ENCODE measurements at places on chromosomes 2 and 18.
A peak's percentile ranks its signal among the peaks of the same experiment; 100 is the strongest.

DNA sequence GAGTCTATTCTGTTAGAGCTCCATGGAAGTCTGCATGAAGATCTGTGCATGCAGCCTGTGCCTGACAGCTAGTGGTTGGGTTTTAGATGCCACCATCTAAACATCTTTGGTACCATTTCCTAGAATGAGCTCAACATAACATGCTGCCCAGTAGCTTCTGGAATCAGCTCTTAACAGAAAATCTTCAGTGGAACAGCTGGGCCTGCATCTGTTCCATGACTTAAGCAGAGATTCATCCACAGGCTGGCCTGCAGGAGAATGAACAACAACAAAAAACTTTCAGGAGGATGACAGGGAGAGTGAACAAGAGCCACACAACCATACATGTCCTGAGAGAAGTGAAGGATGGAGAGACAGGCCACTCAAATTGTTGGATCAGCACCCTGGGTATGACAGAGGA, 316.6 kb downstream of the RDH14 start:
- no peak for DNase-seq

DNA sequence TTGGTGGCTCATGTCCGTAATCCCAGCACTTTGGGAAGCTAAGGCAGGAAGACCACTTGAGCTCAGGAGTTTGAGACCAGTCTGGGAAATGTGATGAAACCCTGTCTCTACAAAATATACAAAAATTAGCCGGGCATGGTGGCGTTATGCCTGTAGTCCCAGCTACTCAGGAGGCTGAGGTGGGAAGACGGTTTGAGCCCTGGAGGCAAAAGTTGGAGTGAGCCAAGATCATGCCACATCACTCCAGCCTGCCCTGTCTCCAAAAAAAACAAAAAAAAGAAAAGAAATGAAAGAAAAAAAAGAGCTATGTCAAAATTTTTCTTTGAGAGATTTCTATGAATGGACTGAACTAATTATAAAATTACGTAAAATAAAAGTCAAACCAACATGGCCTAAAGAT, 34.7 kb downstream of the ROCK2 start:
- DNase-seq: no peak

DNA sequence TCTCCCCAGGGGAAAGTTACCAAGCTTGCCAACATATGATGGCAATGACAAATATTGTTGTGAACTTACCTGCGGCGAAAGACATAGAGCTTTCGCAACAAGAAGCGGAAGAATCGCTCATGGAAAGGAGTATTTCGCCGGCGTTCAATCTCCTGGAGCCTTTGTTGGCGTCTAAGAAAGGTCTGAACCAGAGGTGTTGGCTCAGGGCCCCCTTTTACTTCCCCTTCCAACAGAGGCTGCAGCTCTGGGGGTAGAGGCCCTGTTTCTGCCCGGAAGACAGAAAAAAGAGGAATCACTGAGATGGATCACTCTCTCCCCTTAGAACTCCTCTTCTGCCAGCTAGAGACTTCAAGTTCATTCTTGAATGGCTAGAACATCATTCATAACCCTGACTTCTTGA, 10.8 kb downstream of the GGCX start:
- no peak for DNase-seq

GRCh38 chr2:186422226-186422625, 63.8 kb upstream of the ZC3H15 start:
- peak; percentile 99 for DNase-seq

DNA sequence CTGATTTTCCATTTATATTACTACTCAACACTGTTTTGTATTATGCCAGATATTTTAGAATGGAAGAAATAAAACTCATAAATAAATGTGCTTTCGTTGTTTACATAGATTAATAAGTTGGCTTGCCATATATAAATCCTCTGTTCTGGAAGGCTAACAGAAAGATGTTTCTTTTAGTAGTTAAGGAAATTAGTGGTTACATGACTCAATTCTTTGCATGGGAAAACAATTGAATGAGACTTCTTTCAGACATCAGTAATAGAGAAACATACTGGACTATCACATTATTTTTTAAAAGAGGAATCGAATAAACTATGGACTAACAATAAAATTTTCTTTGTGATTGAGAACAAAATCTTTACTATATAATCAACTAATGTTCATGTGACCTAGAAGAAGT, 336.5 kb downstream of the KCNS3 start:
- peak; percentile 18 for DNase-seq

GRCh38 chr2:190970873-190971506, 43.0 kb downstream of the STAT1 start:
- DNase-seq: no peak

GRCh38 chr18:6431659-6432318, 17.1 kb upstream of the L3MBTL4 start:
- DNase-seq: no peak

- DNase-seq: peak; percentile 84
Observed at GRCh38 chr18:830315-830901, 18.4 kb upstream of the YES1 start.

DNA sequence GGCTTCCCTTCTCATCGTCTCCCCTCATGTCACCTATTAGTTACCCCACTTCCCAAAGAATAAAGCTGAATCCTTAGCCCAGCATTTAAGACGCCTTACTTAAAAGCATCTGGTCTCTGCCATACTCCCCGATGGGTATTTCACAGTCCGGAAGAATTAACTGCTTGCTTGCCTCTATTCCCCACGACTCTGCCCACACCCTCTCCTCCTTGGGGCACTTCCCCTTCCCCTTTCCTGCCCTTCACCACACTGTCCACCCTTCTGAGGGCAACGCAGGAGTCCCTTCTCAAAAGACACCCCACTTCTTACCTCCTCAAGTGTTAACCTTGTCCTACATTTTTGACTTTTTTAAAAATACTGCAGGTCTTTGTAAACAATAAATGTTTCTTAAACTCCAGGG, 60.1 kb upstream of the RMP24 start:
- DNase-seq: no peak

DNA sequence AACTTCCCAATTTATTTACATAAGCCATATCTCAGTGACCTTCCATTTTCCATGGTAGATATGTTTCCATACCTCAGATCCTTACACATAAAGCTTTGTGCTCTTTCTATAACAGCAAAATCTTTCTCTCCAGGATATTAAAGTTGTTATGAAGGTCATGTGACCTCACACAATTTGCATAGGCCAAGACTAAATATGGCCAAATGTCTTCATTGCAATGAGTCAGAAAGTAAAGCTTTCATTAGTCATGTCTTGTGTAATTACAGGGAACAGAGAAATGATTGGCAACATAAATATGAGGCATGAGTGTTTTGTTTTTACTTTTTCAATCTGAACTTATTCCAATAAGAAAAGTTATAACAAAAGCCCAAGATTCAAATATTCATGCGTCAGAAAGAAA, 243.5 kb downstream of the ASXL3 start:
- peak; percentile 94 for DNase-seq

DNA sequence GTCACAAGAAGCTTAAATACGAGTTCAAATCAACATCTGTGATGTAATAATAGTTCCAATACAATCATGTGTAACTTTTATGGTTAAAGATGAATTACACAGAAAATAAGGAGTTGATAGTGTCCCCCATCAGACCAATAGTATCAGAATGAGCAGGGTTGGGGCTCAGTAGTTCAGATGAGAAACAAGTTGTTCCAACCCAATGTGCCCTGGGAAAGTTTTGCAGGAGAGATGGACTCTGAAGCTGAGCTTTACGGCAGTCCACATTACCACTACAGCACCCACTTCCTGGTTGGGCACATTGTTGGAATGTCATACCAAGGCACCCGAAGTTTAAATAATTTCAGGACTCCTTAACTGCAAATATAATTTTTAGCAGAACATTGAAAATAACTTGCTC, 12.1 kb upstream of the CXCR4 start:
- DNase-seq: no peak

DNA sequence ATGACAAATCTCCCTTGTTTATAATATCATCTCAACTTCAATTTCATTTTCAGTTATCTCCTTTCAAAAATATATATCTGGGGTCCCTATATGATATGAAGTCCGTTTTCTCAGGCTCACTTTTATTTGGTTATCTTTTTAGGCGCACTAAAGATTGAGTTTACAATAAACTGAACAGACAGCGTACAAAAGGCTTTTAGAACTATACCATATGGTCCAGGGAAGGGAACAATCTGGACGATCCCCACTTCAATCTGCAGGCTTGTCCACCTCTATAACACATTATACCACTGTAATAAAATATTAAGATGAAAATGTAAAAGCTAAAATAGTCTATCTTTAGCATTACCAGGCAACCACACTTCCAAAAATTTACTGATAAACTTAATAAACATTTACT, 289.9 kb downstream of the ZEB2 start:
- DNase-seq: peak; percentile 19

- DNase-seq: no peak
Observed at GRCh38 chr2:114032705-114033104, 142.8 kb downstream of the ACTR3 start.

GRCh38 chr18:48279312-48279711, 129.9 kb downstream of the ZBTB7C start:
- DNase-seq: no peak

- DNase-seq: no peak
Observed at GRCh38 chr2:44562737-44563136, 201.0 kb downstream of the CAMKMT start.

DNA sequence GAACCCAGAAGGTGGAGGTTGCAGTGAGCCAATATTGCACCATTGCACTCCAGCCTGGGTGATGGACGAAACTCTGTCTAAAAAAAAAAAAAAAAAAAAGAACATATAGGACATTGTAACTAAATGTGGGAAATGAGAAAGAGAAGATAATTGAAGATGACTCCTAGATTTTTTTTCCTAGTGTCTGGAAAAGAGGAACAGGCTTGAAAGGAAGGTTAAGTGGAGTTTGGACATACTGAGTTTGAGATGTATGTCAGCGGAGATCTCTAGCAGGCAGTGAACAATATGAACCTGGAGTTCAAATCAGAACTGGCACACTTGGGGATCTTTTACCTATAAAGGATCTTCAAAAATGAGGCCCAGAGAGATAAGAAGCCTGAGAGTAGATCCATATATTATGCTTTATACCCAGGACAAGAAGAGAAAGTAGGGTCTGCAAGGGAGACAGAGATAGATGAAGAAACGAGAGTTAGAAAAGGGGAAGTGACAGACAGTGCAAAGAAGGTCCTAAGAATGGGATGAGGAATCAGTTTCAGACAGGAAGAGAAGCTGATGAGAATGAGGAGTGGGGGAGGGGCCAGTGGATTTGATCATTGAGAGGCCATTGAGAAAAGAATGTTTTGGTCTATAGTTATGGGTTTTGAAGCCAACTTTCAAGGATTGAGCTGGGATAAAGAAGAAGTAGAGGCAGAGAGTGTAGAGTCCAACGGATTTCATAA, 46.9 kb upstream of the CD28 start:
- DNase-seq: no peak

GRCh38 chr18:76988827-76989646, 143.5 kb downstream of the MBP start:
- DNase-seq: no peak

DNA sequence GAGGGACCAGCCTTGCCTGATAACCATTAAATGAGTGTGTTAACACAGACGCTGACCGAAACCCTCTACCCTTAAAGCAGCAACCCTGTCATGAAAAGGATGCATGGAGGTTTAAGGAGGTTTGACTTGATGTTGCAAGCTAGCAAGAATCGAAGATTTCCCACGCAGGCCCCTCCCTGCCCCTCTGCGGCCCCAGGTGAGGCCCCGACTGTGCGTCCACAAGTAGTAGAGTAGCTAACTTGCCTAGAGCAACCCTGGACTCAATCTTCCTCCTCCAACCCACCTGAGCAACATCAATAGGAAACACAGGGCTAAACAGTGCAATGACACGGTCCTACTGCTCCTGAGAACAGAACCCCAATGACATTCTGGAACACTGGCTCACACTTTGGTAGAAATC, 150.1 kb downstream of the COL4A4 start:
- no peak for DNase-seq

DNA sequence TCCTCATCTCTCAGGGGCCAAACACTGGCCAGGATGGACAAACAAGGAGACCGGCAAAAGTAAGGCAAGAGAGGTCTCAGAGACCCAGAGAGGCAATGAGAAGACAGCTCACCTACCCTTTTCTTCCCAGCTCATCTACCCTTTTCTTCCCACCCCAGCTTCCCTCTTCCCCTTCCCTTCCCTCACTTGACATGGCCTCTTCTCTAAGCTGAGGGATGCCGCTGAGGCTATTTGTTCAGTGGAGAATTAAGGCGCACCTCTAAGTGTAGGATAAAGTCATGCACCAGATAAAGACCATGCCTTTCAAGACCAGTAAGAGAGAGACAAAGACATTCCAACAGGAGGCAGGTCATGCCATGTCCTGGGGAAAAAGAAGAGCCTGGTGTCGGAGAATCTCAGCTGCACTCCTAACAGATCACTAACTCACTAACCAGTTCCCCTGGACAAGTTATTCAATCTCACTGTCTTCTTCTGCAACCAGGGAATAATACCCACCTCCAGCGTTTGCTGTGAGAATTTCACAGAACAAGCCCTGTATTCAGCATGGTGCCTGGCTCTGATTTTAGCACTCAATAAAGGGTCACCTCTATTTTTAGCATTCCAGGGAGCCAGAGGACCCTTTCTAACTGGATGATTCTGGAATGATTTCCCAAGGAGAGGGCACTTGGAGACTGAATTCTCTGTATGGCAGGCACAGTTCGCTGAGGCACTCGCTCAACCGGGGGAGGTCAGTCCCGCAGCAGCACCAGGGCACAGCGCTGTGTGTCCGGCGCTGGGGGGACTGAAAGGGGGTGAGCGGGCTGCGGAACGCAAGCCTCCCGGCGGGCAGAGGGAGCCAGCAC, 3.0 kb upstream of the FOSL2 start:
- peak; percentile 45 for DNase-seq

GRCh38 chr2:58913082-58913726, 672.1 kb upstream of the FANCL start:
- DNase-seq: no peak

- DNase-seq: peak; percentile 73
Observed at GRCh38 chr2:159106109-159106508, 137.7 kb downstream of the TANC1 start.

DNA sequence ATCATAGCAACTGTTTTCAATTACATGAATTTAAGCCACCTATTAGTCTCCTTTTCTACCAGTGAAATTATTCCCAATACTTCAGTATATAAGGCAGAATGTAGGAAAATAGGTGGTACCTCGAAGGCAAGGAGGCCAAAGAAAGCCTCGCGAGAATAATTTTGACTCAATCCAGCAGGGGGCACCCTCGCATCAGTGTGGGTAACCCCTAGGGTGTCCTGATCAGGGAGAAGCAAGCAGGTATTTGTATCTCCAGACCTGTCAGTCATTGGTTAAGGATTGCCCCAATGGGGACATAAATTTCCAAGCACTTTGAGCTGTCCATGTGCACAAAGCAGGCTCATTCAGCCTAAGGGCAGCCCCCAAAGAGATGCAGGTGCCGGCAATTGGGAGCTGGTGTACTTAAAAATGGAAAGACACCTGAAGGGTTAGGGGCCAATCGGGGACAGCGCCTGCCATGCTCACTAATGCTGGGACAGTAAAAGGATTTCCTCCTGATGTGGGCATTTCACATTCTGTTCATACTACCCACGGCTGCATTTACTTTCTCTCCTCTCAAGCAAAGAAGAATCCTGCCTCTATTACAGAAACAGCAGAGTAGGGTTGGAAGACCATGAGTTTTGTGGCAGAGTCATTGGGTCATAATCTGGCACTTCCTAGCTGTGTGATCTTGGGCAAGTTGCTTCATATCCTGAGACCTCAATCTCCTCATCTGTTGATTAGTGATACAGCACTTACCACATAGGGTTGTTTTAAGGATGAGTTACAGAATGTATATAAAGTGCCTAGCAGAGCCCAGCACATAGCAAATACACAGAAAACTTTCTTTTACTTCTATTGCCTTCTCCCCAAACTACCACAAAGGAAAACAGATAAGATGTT, 136.1 kb downstream of the ICOS start:
- no peak for DNase-seq
